ENCODE measurements at places on chromosomes 12 and 14.
A peak's percentile ranks its signal among the peaks of the same experiment; 100 is the strongest.

- DNase-seq = no peak
These were observed 116.6 kb downstream of the BCL11B start for GRCh38 chr14:99155173-99156089.

DNA sequence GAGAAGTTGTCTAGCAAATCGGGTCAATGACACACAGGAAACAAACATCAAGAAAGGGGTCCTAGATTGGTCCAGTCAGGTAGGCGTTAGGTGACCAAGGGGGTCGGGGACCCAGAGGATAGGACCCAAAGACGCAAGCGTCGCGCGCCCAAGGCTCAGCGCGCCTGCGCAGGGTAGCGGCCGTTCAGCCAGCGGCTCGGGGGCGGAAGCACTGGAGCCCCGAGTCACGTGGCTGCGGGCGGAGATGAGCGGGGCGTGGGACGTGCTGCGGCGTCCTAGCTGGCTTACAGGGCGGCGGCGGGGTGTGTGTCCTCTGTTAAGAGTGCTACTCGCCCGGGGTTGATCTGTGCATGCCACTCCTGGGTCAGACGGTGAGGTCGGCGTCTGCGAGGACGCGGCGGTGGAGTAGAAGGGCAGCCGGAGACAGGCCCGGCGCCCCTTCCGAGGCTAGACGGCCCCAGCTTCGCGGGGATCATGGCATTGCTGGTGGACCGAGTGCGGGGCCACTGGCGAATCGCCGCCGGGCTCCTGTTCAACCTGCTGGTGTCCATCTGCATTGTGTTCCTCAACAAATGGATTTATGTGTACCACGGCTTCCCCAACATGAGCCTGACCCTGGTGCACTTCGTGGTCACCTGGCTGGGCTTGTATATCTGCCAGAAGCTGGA is at the start of gene SLC35E3:
Gene SLC35E3, plus strand, starts transcription at position 273 of the 668 bp plus-strand sequence. Its CDS starts 202 bp downstream, at position 475.
- peak; percentile 97 for DNase-seq

- DNase-seq = no peak
These were observed at the start of gene PLEKHG7 for GRCh38 chr12:92702754-92703679. TSS of gene PLEKHG7 (plus strand) at chr12:92702989. CDS start at chr12:92706632, 3,643 bp downstream.

DNA sequence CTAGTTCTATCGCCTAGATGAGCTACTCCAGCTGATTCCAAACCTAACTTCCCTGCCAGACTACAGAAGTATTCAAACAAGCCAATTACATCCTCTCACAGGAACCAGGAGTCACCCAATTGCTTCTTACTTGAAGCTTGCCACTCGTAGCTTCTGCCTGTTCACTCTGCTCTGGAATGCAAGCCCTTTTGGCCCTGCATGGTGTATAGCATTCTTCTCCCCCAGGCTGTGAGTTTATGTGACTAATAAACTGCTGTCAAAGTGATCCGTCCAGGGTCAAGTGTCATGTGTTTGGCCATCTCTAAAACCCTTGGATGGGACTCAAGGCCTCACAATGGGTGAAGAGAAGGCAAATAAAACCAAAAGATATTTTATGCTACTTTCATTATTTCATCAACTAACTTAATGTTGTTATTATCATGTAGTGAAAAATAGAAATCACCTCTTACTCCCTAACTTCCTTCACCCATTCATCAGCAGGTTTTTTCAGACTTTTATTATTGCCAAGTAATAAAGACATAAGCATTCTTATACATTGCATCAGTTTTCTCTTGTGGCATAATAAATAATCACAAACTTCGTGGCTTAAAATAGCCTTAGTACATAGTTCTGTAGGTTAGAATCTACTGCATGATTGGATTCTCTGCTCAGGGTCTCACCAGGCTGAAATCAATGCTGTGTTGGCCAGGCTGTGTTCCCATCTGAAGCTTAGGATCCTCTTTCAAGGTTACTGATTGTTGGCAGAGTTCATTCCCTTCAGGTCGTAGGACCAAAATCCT is 1981.7 kb upstream of the FLRT2 start:
- peak; percentile 58 for DNase-seq

GRCh38 chr12:10227648-10228047 is 15.0 kb downstream of the GABARAPL1 start:
- no peak for DNase-seq

GRCh38 chr14:95240859-95241813 is 78.6 kb downstream of the CLMN start:
- no peak for DNase-seq

GRCh38 chr14:68908803-68909202 is 70.3 kb downstream of the ACTN1 start:
- DNase-seq = no peak

DNA sequence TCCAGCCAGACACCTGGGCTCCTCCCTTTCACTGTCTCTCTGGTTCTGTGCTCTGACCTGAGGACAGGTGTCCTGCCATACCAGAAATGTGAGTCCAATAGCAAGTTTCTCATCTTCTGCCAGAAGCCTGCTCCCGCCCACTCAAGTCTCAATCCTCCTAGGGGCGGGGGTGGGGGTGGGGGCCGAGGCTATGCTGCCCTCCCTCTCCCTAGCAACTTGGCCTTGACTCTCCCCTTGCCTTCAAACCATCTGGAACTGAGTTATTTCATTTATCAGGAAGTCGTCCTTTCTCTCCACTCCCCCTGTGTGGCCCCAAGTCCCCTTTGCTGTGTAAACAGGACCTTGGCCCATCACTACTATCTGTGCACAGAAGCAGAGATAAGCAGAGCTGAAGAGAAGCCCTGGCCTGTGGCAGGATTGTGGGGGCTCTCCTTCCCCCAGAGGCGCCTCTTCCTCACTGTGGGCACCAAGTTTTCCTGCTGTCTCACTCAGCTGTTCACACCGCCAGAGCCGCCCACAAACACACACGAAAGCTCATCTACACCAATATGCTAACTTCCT is 117.1 kb downstream of the DPF3 start:
- DNase-seq = no peak

DNA sequence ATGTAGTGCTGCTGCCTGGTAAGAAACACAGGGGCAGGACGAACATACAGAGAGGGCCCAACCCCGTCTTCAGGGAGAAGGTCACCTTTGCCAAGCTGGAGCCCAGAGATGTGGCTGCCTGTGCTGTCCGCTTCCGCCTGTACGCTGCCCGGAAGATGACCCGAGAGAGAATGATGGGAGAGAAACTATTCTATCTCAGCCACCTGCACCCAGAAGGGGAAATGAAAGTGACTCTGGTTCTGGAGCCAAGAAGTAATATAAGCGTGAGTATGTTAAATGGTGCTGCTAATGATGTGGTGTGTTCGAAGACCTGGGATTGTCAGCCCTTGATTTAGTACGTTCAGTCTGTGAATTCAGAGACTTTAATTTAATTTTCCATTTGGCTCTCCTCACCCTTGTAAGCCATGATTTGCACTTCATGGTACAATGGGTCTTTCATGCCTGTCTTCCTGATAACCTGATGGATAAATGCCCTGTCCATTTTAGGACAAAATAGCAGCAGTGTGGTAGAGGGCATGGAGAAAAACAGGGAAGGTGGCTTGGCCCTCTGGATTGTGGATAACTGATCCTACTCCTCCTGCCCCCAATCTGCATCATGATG is 318.9 kb downstream of the SNAPC1 start:
- DNase-seq = no peak

- peak; percentile 29 for DNase-seq
These were observed 133.7 kb downstream of the AEBP2 start for GRCh38 chr12:19572920-19573558.

DNA sequence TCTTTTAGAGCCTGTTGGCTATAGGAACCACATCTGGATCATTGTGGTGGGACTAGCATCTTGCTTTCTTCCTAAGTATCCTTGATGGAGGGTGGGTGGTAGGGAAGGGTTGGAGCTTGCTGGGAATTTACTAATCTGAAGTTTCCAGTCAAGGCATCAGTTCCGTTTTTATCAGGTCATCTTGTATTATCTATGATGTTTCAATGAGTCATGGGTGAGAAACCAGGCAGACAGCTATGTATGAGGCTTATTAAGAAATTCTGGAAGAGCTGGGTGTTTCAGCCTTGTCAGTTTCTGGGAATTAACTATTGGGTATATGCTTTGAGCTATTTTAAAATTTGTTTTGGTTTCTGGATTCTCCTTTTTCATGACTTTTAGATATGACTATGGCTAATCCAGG is 11.3 kb downstream of the TSFM start:
- peak; percentile 45 for DNase-seq

GRCh38 chr12:114829833-114830232 is 145.9 kb upstream of the TBX3 start:
- DNase-seq = no peak

GRCh38 chr12:58435647-58436046 is 484.7 kb downstream of the LRIG3 start:
- no peak for DNase-seq

GRCh38 chr12:122917507-122918121 is 21.7 kb upstream of the VPS37B start:
- peak; percentile 53 for DNase-seq

DNA sequence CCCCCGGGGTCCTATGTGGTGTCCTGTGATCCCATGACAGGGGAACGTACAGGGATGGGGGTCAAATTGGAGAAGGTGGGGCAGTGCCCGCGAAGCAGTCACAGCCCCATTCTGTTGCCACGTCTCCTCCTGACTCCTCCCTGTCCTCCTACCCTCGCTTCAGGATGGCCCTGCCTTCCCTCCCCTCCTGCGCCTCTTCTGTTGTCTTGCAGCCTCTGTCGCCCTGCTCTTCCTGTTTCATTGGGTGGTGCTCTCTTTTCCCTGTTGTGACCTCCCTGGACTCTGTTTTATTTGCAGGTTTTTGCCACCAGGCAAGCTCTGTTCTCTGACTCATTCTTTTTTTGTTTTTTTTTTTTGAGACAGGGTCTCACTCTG is 18.7 kb downstream of the CABP1 start:
- no peak for DNase-seq

GRCh38 chr14:68412505-68413465 is 380.1 kb downstream of the ZFP36L1 start:
- no peak for DNase-seq

DNA sequence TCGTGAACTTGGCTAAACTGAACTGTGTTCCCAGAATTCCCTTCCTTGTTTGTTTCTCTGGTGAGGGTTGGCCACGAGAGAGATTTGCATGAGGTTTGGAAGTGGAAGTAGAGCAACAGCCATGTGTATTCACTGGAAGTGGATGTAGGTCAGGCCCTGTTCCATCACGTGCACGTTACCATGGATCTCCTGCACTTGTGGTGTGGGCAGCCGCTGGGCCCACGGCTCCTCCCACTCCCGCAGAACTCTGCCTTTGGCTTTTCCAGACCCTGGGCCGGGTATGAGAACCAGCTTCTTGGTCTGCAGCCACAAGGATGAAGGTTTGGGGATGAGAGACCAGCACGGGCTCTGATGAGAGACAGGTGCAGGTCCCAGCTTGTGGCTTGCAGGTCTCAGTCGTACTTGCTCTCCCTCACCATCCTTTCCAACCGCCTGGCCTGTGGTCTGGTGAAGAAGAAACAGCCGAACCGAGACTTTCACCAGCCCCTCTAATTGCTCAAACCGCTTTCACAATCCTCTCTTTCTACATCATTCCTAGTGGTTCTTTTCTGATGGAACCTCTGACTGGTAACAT is 94.9 kb downstream of the DUSP16 start:
- no peak for DNase-seq

- DNase-seq = no peak
These were observed 199.9 kb upstream of the PWP1 start for GRCh38 chr12:107485731-107486130.

- DNase-seq = peak; percentile 40
These were observed at the start of gene TBC1D30 for GRCh38 chr12:64824500-64825142. TSS of gene TBC1D30 (plus strand) at chr12:64824647. CDS start at chr12:64824880, 233 bp downstream.

GRCh38 chr14:26593357-26593756 is 4.5 kb downstream of the NOVA1 start:
- DNase-seq = no peak

DNA sequence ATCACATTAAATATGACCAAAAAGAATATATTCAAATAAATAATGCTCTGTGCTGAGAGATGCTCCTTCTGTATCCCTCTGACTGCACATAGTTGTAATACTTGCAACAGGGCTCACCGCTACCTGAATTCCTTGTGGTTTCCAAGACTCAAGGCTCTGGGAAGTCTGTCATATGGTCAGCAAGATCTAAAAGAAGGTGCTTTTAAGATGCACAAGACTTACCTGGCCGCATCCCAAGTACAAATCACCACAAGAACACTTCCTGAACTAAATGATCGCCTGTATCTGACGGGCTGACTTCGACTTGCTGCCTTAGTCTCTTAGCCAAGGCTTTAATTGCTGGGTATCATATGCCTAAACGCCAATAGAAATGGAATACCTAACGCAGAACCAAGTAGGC is 67.2 kb downstream of the HECTD4 start:
- no peak for DNase-seq

GRCh38 chr12:78703820-78704525 is 160.6 kb upstream of the SYT1 start:
- peak; percentile 28 for DNase-seq

DNA sequence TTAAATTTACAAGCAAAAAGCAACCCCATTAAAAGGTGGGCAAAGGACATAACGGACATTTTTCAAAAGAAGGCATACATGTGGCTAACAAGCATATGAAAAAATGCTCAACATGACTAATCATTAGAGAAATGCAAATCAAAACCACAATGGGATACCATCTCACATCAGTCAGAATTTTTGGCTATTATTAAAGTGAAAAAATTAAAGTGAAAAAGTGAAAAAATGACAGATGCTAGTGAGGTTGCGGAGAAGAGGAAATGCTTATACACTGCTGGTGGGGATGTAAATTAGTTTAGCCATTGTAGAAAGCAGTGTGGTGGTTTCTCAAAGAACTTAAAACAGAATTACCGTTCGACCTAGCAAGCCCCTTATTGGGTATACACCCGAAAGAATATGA is 7.9 kb downstream of the OTOGL start:
- no peak for DNase-seq

GRCh38 chr12:120468325-120468820 is 1.2 kb downstream of the SRSF9 start:
- DNase-seq = peak; percentile 31

- peak; percentile 98 for DNase-seq
These were observed 31.4 kb downstream of the VWF start for GRCh38 chr12:6092784-6093722.

DNA sequence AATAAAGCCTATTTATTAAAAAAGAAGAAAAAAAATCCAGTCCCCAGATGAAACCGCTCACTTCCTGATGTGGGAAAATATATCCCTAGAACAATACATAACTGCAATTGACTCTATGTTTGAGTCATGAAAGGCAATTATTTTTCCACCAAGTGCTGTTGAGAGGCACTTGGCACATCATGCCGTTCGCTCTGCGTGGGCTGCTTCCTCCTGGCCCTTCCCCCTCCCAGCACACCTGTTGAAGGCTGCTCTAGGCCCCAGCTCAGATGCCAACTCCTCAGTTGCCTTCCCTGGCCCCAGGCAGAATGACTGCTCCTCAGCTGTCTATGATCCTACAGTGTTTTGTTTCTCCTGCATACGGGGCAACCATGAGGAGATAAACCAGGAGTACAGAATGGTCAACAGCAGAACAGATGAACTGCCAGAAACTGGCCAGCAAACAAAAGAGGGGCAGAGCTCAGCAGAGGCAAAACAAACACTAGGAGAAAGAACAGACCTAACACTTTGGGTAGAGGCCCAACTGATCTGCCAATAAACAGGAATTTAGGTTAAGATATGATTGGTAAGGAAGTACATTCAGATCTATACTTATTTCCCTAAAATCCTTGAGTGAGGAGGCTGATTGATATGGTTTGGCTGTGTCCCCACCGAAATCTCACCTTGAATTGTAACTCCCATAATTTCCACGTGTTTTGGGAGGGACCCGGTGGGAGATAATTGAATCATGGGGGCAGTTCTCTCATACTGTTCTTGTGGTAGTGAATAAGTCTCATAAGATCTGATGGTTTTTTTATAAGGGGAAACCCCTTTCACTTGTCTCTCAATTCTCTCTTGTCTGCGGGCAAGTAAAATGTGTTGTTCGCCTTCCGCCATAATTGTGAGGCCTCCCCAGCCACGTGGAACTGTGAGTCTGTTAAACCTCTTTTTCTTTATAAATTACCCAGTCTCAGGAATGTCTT is 58.6 kb downstream of the SLC38A1 start:
- no peak for DNase-seq

Data from HTR-8/SVneo (cell line).